ENCODE measurements at places on chromosomes 7 and 10.
A peak's percentile ranks its signal among the peaks of the same experiment; 100 is the strongest.

- no peak for DNase-seq
Measured at GRCh38 chr7:121235201-121235600, 93.6 kb upstream of the WNT16 start.

GRCh38 chr7:116232350-116232749, 22.0 kb downstream of the TES start:
- no peak for DNase-seq

- DNase-seq: no peak
Measured at GRCh38 chr7:69941077-69941651, 342.9 kb downstream of the AUTS2 start.

GRCh38 chr7:77958436-77958835, 159.9 kb downstream of the PHTF2 start:
- DNase-seq: no peak

DNA sequence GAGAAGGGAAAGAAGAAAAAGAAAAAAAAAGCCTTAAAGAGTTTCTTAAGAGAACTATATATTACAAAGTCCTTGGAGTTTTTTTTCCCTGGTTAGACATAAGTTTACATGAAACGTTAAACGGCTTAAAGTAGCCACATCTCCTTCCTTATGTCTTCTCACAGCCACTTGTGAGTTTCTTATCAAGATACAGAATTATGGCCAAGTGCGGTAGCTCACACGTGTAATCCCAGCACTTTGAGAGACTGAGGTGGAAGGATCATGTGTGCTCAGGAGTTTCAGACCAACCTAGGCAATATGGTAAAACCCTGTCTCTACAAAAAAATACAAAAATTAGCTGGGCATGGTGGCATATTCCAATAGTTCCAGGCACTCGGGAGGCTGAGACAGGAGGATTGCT, 54.3 kb downstream of the IKZF1 start:
- no peak for DNase-seq

- no peak for DNase-seq
Measured at GRCh38 chr7:12493407-12493806, 77.1 kb upstream of the SCIN start.

DNA sequence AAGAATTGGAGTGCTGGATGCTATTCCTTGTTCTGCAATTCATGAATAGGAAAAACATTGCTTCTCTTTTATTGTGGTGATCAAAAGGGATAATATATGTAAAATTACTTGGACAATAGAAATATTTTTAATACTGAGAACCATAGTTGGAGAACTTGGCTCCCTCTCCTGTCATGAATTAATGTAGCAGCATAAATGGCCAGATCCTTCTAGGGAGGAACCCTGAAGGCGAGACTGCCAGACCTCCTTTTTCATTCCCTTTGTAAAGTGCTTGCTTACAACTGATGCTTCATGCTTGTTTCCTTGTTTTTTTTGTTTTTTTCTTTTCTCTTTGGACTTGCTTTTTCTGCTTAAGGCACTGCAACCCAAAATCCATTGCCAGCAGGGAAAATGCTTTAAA, 233.6 kb downstream of the SH2D4B start:
- no peak for DNase-seq

DNA sequence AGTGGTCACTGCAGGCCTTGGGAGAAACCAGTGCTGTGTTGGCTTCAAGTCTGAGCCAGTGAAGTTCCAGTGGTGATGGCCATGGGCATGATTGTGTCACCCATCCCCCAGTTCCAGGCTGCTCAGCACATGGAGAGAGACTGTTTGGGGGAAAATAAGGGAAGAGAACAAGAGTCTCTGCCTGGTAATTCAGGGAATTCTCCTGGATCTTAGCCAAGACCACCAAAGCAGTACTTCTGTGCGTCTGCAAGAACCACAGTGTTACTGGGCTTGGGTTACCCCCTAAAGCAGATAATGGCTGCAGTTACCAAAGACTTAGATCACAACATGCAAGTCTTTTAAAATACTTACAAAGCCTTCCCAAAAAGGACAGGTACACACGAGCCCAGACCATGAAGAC, 225.0 kb upstream of the SEMA3C start:
- no peak for DNase-seq

- DNase-seq: no peak
Measured at GRCh38 chr7:121447243-121447910, 51.3 kb upstream of the FAM3C start.

- DNase-seq: peak; percentile 90
Measured at GRCh38 chr10:72048450-72049124, 39.8 kb downstream of the SPOCK2 start.

DNA sequence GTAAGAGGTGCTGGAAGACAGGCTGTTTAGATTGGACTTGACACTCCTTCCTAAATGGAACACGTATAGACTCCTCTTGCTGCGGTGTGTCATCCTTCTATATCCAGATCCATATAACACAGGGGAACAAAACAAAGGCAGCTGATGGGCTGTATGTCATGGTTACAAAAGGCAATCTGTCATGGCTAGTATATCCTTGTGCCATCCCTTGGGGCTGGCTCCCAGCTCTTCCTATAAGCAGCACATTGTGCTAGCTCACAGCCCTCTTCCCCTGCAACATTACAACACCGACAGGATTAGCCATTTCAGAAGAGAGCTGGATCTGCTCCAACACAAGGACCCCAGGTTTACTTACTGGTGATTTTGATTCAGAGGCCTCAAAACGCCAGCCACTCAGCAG, 15.3 kb downstream of the LIPK start:
- DNase-seq: no peak

GRCh38 chr10:113720386-113720785, 31.1 kb upstream of the PLEKHS1 start:
- DNase-seq: no peak

GRCh38 chr10:122341141-122341810, 33.2 kb upstream of the PLEKHA1 start:
- no peak for DNase-seq

DNA sequence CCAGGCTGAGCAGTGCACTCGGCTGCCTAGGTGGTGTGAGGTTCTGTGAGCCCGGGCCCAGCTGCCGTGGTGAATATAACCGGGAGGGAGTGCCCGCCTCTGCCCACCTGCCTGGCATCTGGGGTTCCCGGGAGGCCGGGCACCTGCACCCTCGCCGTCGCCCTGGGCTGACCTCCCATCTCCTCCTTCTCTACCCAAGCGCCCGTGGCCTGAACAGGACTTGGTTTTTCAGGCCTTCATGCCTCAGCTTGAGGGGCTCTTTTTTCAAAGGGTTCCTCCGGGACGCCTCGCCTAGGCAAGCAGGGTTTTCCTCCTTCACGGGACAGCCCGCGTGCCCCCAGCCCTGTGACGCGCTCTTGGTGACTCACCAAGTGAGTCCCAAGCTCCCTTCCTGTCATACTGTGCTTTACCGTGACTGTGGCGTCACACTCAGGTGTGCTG, 9.9 kb downstream of the INPP5A start:
- DNase-seq: no peak

DNA sequence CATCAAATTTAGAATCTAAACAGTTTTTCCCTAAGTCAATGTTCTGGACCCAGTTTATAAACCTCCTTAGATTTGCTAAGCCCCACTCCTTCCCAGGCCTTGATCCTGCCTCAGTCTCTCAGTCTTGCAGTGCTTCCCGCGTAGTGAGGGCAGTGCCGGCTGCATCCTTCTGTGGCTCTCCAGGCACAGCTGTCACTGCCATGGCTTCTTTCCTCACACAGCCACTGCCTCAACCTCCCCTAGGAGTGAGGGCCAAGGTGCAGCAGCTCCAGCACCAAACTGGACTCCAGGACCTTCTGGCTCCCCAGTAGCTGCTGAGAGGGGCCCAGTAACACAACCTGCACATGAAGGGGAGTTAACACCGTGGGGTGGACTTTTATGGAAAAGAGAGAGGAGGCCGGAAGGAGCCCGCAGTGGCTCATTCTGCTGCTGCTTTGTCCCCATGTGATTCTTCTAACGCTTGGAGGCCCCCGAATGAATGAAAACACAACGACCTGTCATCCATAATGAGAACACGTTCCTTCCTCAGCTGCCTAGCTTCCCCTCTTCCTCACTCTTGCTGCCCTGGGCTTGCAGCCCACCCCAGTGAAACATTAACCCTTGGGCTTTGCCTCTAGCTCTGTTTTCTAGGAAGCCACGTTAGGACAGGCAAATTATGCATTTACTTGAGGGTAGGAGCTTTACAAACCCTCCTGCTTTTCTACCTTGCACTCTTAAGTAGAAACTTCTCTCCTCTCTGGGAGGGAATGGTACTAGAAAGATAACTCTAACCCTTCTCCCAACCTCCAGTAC, 16.0 kb upstream of the UBE2H start:
- DNase-seq: no peak

GRCh38 chr7:83301416-83301815, 138.7 kb upstream of the PCLO start:
- DNase-seq: no peak

DNA sequence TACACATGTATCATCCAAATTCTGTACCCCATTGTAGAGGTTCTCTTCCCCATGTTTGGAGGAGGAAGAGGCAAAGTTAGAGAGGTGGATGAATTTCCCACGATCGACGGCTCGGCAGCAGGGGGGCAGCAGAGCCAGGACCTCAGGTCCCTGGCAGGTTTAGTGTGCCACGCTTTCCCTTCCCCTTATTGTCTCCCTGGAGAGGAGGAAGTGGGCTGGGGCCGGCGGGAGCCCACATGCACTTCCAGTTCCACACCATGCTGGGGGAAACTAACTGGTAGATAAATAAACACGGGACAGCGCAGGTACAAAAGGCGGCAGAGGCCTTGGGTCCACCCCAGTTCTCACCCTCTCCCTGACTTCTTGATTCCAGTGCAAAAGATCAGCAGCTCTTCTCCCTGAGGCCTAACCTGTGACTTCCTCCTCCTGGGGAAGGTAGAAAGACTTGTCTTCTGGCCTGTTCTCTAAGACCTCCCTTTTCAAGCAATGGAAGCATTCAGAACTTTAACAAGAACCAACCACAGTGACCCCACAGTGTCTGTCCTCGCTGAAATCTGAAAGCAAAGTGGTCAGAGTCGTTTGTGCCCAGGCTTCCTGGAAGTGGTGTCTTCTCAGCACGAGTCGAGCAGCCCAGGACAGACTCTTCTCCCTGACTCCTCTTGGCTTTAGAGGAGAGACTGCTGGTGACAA, 30.5 kb upstream of the SRGN start:
- DNase-seq: no peak

- no peak for DNase-seq
Measured at GRCh38 chr10:108363576-108363975, 1199.1 kb upstream of the SORCS1 start.

DNA sequence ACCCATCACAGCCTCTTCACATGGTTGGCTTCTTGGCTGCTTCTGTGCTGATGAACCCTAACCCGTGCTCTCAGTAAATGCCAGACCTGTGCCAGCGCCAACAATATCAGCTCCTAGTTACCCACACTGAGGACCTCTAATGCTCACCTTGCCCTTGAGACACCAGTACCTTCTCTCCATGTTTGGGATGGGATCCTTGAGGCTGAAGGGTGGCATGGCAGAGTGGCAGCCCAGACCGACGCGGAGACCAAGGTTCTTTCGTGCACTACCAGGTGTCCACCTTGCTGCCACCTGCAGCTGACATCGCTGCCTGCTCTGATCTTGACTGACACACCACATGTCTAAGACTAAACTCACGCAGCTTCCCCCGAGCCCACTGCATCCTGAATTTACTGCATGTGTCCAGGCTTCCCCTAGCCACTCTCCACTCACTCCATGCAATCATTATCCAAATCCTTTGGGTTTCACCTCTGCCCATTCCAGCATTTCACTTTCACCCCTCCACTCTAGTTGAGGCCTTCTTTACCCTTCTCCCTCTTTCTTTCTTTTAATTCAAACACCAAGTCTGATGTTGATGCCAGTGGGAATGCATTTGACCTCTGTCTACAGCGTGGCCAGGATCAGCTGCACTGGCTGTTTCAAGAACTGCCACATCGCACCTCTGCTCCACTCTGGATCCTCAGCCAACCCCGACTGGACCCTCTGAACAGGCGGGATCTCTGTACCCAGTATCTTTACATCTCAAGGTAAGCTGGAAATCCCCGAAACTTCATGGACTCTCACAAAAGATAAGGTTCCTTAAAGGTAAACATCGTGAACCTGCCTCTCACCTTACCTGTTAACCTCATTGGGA, 294.9 kb downstream of the GLRX3 start:
- DNase-seq: no peak

- DNase-seq: no peak
Measured at GRCh38 chr10:96576277-96576980, 10.4 kb downstream of the TM9SF3 start.

- no peak for DNase-seq
Measured at GRCh38 chr10:92942226-92942625, 93.9 kb downstream of the EXOC6 start.

DNA sequence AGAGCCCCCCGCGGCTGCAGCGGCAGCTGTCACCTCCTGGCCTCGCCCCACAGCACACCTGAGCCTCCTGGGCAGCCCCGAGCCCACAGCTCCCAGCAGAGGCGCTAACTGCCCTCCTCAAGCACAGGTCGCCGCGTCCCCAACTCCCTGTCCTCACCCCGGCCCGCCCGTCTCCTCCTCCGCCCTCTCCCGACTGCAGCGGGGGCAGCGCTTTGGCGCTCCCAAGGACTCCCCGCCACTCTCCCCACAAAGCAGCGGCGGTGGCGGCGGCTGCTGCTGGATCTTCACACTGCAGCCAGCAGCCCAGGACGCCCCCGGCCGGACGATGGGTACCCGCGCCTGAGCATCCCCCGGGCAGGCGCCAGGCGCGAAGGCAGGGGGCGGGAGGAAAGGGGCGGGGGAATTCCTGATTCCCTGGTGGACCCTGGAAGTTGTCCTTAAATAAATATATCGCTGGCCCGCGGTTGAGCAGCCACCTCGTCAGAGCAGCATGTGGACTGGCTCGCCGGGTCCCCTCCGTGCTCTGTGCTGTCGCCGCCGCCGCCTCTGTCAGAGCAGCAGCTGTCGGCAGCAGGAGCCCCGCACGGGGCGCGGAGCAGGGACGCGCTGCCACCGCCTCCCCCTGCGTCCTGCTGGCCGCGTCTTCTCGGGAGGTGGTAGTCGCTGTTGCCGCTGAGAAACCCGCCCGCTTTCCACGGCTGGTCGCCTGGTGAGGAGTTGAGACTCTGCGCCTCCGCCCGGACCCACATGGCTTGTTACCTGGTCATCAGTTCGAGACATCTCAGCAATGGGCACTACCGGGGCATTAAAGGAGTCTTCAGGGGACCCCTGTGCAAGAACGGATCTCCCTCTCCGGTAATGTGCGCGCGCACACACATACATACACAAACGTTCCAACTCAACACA, at the start of gene ZNF804B:
ZNF804B (plus strand) TSS at position 471 of the 906 bp plus-strand sequence; CDS start at position 748, 277 bp downstream.
- no peak for DNase-seq

DNA sequence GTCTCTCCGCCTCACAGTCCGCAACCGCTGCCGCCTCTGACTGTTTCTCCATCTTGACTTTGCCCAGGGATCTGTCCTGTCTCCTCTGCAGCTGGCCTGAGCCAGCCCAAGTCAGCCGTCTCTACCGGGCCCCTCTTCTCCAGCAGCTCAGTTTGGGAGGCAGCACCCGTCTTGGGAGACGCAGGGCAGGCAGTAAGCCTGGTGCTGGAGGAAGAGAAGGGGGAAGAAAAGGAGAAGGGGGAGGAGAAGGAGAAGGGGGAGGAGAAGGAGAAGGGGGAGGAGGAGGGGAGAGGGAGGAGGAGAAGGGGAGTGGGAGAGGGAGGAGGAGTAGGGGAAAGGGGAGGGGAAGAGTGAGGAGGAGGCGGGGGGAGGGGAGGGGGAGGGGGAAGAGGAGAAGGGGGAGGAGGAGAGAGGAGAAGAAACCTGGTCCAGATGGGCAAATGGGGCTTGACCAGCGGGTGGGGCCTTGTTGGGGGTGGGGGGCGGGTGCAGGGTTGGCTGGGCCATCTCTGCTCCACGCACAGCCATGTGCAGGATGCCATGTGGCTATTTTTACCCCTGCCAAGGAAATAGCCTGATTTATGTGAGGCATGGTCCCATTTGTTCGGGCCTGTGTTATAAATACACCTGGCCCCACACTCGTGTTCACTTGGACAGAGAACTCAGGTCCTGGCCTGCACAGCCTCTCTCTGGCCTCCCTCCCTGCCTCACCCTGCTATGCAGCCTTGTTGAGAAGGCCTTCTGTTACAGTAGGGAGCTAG, 35.9 kb upstream of the FZD9 start:
- DNase-seq: no peak
